ENCODE measurements at places on chromosomes 3 and 15. TPM values are rescaled to one million over a fixed set of nuclear protein-coding genes. Genes with fewer than 3 reads are reported as not detected.
A peak's percentile ranks its signal among the peaks of the same experiment; 100 is the strongest.

DNA sequence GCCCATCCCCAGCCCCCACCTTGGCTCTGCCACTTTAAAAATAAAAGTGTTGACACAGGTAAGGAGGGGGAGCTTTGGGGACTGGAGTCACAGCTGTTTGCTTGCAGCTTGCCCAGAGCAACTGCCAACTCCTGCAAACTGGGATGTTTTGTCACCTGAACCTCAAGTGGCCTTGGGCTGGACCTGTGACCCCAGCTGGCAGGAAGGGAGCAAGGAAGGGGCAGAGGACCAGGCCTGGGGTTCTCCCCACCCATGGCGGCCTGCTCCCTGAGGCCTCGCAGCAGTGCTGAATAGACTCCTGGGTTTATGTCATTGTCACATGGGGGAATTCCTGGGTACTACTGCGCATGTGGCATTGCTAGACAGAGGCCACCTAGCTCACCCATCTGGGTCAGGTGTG lies 246.9 kb upstream of the TLE3 start:
- H3K27me3 ChIP-seq: no peaks in the 10 kb centered on the region
- DNase-seq: no peak
- no peak overlapping the region for H3K4me3 ChIP-seq
- no peaks in the 10 kb centered on the region for H3K36me3 ChIP-seq
- H3K27ac ChIP-seq: no peak overlapping the region
- no peaks in the 10 kb centered on the region for H3K4me1 ChIP-seq

GRCh38 chr3:14200276-14200675 lies 21.7 kb downstream of the LSM3 start:
- H3K27me3 ChIP-seq: no peaks in the 10 kb centered on the region
- peaks cover 79% of the 10 kb centered on the region for H3K4me1 ChIP-seq
- DNase-seq: no peak
- peak overlapping the region; percentile 74 for H3K27ac ChIP-seq
- no peaks in the 10 kb centered on the region for H3K36me3 ChIP-seq

DNA sequence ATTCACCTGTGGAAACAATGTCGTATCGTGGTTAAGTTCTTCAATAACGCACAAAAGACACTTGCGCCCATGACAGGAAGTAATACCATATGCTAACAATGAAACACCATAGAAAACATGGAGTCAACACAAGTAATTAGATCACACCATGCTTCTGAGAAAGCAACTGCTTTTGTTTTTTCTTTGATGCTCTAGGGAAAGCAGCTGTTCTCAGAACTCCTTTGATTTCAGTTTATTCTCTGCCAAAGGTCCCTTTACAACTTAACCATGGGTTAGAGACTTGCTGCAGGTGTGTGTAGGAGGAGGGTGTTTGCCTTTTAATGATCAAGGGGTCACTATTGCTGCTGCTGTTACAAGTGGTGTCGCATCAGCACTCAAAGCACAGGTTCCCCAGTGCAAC lies 324.0 kb upstream of the SLCO3A1 start:
- no peaks in the 10 kb centered on the region for H3K36me3 ChIP-seq
- H3K27me3 ChIP-seq: no peaks in the 10 kb centered on the region
- DNase-seq: no peak
- H3K4me1 ChIP-seq: no peaks in the 10 kb centered on the region
- H3K4me3 ChIP-seq: no peak overlapping the region
- H3K27ac ChIP-seq: no peak overlapping the region

- no peaks in the 10 kb centered on the region for H3K4me1 ChIP-seq
- no peak overlapping the region for H3K4me3 ChIP-seq
- H3K27ac ChIP-seq: no peak overlapping the region
- no peak for DNase-seq
- H3K27me3 ChIP-seq: no peaks in the 10 kb centered on the region
Measured at GRCh38 chr3:171700653-171701052, 109.6 kb downstream of the PLD1 start.

GRCh38 chr3:98041350-98041749 lies 6.2 kb upstream of the GABRR3 start:
- no peak overlapping the region for H3K27ac ChIP-seq
- no peak overlapping the region for H3K4me3 ChIP-seq
- H3K4me1 ChIP-seq: peaks cover 6% of the 10 kb centered on the region
- no peaks in the 10 kb centered on the region for H3K36me3 ChIP-seq
- H3K27me3 ChIP-seq: no peaks in the 10 kb centered on the region
- DNase-seq: no peak

- no peak for DNase-seq
- no peaks in the 10 kb centered on the region for H3K4me1 ChIP-seq
- no peaks in the 10 kb centered on the region for H3K27me3 ChIP-seq
- no peak overlapping the region for H3K4me3 ChIP-seq
- H3K36me3 ChIP-seq: no peaks in the 10 kb centered on the region
Measured at GRCh38 chr3:162670181-162670580, 1173.6 kb downstream of the OTOL1 start.

Gene TMEM207
- not detected for total RNA-seq
